Fibroblast of mammary gland (primary cell): ENCODE measurements at places on chromosomes 3 and 15.

DNA sequence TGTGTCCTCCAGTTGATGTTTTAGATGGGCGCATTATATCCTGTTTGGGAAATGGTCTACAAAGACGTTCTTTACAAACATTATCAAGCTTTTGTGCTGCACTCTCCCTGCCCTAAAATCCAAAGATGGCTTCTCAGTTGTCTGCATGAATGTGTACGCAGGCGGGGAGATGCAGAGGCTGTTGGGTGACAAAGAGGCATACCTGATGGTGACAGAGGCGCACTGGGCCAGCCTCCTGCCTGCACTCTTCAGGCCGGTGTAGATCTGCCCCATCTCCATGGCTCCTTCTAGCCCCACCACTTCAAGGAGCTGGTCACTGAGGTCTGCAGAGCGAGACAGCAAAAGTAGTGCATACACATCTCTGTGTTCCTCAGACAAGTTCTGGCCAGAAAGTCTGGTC is 55.8 kb upstream of the ETV5 start:
- no peak for DNase-seq

- peak; percentile 57 for DNase-seq
Measured at GRCh38 chr3:136149667-136150066, 46.5 kb downstream of the MSL2 start.

GRCh38 chr15:92803852-92804609 is 96.1 kb upstream of the CHD2 start:
- DNase-seq, result peak; percentile 100

- DNase-seq, result no peak
Measured at GRCh38 chr3:193710286-193711165, 117.5 kb downstream of the OPA1 start.

- peak; percentile 29 for DNase-seq
Measured at GRCh38 chr3:48305396-48305795, 28.1 kb downstream of the SPINK8 start.

- DNase-seq, result peak; percentile 34
Measured at GRCh38 chr3:29649815-29650547, 369.1 kb downstream of the RBMS3 start.

GRCh38 chr3:121970047-121970446 is 52.0 kb downstream of the ILDR1 start:
- peak; percentile 16 for DNase-seq

GRCh38 chr3:178036451-178037144 is 499.6 kb upstream of the KCNMB2 start:
- DNase-seq, result no peak

DNA sequence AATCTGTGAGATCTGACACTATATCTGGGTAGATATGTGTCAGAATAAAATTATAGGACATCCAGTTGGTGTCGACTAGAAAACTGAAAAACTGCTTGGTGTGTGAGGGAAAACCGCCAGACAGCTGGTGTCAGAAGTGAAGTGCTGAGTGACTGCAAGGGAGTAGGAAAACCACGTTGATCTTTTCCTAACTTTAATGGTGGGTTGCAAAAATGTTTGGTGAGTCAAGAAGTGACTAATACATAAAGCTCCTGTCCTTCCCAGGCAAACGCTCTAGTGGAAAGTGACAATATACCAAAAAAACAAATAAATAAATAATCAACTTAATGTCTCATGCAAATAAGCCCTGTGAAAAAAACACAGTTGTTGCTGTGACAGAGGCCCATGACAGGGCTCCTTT is 7.3 kb upstream of the CD96 start:
- DNase-seq, result peak; percentile 61

DNA sequence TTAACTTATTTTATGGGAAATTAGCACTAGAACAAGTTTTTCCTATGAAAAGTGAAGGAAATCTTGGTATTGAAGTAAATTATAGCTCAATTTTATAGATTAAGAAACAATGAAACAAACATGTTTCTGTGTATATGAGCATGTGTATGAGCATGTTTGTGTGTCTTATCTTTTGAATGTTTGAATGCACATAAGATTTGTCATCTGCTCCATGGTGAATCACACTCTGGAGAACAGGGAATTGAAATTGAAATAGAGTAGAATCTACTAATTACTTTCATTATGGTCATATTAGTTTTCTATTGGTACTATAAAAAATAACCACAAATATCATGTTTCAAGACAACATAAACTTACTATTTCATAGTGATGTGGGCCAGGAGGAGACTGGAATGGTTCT is 646.6 kb downstream of the OTOL1 start:
- DNase-seq, result peak; percentile 38

DNA sequence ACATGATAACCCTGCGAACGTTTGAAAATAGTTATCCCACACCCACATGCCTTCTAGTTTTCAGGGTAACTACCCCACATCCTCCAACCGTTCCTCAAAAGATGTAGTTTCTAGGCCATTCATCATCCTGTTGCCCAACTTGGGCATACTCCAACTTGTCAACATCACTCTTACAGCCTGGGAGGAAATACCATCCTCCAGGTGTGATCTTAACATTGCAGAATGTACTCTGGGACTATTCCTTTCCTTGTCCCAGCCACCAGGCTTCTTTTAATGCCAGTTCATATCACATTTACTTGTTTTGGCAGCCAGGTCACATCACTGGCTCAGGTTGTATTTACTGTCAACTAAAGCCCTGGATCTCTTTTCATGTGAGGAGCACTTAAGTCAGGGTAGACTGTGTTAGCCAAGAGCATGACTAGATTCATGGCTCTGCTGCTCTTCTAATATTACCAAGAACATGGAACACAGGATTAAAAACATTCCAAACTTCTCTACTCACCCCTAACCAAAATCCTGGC is 4.0 kb upstream of the DENND6A start:
- peak; percentile 61 for DNase-seq

DNA sequence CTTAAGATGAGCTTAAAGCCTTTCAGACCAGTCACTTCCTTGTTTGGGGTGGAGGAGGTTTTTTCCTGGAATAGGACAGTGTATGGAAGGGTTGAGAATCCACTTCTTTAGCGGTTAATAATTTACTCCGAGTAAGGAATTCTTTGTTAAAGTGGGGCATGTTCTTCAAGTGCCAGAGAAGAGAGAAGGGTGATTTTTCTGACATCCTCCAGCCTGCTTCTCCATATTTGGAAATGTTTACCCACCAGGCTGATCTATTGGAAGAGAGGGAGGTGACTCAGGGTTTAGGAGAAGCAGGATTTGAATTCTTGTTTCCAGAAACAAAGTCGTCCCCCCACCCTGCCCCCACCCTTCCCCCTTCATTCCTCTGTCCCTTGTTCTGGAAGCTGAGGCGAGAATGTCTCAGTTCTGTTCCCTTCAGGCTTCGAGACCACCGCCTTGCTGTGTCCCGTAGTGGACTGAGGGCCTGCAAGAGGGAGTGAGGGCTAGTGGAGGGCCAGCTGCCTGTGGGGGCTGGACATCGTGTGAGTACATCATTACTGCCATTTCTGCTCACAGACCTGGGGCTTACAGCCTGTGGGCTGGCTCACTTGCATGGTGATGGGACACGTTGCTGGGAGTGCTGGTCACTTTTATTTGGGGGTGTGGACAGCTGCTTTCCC is 58.5 kb downstream of the LPP start:
- peak; percentile 75 for DNase-seq

GRCh38 chr3:65534805-65535204 is 503.9 kb downstream of the MAGI1 start:
- no peak for DNase-seq

- no peak for DNase-seq
Measured at GRCh38 chr3:187228740-187229139, 31.5 kb downstream of the RTP1 start.

- peak; percentile 95 for DNase-seq
Measured at GRCh38 chr3:14143271-14144225, 18.7 kb downstream of the TMEM43 start.

- no peak for DNase-seq
Measured at GRCh38 chr15:100284701-100285100, 57.1 kb downstream of the ADAMTS17 start.

GRCh38 chr15:74349241-74349778 is 18.1 kb downstream of the CYP11A1 start:
- no peak for DNase-seq

DNA sequence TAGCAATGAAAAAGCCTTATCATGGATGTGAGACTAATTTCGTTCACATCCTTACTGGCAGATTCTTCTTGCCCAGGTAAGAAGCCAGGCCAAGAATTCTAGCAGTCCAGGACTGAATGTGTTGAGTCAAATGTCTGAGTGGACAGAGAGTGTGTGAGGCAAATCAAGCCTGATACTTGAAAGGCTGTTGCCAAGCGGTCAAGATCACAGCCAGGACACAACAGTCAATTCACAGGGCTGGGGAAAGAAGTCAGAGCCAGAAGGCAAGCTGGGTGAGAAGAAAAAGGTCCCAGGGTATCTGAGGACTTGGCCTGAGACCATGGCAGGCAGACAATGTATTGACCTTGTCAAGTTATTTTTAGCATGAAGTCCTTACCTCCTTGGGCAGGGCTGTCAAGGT is 301.3 kb downstream of the ZNF385D start:
- DNase-seq, result no peak

- no peak for DNase-seq
Measured at GRCh38 chr15:85336880-85337279, 43.5 kb upstream of the AKAP13 start.

DNA sequence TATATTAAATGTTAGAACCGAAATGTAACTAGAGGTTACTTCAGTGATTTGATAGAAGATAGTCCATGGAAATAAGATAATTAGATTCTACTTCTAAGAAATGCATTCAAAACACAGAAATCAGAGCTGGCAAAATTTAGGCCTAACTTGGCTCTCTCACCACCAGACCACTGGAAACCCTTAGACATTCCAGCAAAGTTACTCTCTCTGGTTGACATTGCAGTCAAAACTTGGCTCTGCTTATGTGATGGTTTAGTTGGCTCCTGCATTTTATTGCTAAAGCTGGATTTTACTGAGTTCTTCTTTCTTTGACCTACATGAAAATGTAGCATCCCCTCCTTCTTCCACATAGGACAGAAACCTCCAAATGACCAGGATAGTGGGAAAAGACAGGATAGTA is 35.4 kb upstream of the CBLB start:
- DNase-seq, result no peak

- no peak for DNase-seq
Measured at GRCh38 chr3:172915911-172916514, 165.5 kb downstream of the ECT2 start.

GRCh38 chr3:150681057-150681456 is 22.7 kb downstream of the ERICH6 start:
- DNase-seq, result no peak

DNA sequence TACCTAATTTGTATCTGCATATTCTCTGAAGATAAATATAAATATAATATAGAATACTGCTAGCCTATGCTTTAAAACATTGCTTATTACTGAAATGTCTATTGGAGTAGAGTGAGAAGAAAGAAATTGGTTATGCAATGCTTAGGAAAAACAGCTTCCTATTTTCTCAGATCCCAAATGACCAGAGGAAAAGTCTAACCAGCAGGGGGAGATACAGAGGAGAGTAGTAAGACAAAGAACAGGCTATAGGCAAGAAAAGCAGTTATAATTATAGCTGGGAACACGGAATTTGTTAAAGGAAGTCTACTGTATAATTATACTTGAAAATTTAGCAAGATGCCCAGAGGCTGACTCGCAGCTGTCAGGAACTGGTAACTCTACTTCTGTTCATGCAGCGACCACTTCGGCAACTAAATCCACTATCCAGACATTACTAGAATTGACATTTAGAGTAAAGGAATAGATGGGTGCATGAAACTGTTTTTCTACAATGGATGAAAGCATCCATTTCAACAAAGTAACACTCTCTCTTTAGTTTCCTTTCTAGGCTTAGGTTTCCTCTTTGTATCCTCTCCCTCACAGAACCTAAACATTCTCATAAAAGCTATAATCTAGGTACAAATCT is 97.2 kb downstream of the TBC1D5 start:
- peak; percentile 73 for DNase-seq

DNA sequence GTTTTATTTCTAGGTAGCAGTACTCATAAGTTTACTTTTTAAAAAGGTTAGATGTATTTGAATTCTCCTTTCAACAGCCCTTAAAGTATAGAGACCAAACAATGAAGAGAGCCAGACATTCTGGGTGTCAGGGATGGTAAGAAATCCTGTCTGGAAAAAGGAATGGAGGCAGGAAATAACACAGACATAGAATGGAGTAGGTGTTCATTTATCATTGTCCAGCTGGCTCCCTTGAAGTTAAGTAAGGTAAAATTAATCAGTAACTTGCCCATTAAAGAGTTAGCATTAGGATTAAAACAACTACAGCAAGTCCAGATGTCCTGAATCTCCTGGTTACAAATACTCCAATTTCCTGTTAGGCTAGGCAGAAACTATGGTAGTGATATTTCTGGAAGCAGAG is 13.5 kb upstream of the SUCNR1 start:
- no peak for DNase-seq

GRCh38 chr3:124142389-124142970 is 150.6 kb upstream of the ROPN1 start:
- DNase-seq, result no peak

- DNase-seq, result no peak
Measured at GRCh38 chr3:46990573-46991374, 11.3 kb downstream of the NBEAL2 start.

GRCh38 chr3:79097964-79098660 is 669.7 kb downstream of the ROBO1 start:
- no peak for DNase-seq

DNA sequence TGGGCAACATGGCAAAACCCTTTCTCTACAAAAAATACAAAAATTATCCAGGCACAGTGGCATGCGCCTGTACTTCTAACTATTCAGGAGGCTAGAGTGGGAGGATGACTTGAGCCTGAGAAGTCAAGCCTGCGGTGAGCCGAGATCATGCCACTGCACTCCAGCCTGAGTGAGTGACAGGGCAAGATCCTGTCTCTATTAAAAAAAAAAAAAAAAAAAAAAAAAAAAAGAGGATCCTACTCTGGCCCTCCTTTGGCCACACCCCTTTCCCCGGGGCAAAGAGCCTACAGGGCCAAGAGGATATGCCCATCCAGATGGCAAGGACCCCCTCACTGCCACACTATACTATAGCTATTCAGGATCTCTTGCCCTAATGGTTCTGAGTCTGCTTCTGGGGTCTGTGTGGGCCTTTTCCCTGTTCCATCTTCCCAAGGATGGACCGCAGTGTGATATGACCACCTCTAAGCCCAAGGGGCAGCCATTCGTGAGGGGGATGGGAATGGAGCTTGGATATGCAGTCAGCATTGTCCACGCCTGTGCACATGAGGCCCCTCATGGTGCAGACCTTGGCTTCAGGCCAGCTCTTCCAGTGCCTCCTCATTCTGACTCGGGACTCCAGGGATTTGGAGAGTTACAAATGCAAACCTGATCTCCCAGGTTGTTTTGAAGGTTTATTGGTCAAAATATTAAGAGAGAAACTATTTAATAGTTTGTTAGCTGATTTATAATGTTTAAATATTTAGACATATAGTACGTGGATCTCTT is 7.3 kb downstream of the TYRO3 start:
- peak; percentile 68 for DNase-seq
